ENCODE measurements at places on chromosomes 6 and 20.

- DNase-seq = no peak
Observed at GRCh38 chr6:21754891-21755290, 161.3 kb downstream of the SOX4 start.

- no peak for DNase-seq
Observed at GRCh38 chr6:117911660-117912059, 4.6 kb downstream of the SLC35F1 start.

DNA sequence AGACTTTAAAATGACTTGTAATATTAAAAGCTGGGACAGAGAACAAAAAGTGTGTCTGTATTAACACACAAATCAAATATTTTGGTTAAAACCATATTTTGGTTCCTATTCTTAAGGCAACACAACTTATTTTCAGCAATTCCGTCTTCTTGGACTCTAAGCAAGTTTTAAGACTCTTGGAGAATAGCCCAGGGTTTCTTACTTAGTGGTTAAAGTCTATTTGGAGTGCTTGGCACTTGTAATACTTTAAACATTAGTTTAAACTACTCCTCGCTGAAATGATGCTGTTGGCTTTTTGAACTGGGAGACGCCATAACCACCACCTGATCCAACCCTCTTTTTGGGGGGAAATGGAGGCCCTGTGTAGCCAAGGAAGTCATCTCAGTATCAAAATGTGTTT lies 109.7 kb upstream of the GMDS start:
- no peak for DNase-seq

GRCh38 chr20:45340951-45341350 lies 7.3 kb downstream of the SDC4 start:
- DNase-seq = no peak

DNA sequence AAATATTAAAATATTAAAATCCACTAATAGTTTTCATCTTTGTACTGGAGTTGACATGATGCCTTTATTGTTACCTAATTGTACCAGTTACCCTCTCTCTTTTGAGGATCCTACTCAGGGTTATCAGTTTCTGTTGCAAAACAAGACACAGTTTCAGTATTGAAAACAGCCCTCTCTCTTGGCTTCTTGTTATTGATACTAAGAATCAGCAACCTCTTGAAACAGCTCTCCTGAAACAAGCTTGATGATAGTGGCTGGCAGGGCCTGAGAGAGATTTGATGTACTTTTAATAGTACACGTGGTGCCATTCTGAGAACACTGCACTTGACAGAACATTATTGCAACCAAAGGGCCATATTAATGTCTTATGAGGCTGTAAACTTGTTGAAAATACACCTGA lies 64.9 kb upstream of the MEI4 start:
- no peak for DNase-seq

DNA sequence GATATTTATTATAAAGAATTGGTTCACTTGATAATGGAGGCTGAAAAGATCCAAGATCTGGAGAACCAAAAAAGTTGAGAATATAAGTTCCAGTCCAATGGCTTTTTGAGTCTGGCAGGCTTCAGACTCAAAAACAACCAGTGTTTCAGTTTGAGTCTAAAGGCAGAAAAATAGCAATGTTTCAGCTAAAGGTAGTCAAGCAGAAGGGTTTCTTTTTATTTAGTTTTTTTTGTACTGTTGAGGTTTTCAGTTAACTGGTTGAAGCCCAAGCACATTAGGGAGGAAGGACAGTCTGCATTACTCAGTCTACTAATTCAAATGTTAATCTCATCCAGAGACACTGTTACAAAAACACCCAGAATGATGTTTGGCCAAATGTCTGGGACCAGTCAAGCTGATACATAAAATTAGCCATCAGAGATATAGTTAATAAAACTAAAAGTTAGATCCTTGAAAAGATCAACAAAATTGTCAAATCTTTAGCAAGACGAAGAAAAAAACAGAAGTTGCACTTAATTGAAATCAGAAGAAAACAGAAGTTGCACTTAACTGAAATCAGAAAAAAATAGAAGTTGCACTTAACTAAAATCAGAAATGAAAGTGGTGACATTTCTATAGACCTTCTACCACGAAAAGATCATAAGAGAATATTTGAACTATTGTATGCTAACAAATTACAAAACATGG lies 980.3 kb upstream of the FLRT3 start:
- no peak for DNase-seq

DNA sequence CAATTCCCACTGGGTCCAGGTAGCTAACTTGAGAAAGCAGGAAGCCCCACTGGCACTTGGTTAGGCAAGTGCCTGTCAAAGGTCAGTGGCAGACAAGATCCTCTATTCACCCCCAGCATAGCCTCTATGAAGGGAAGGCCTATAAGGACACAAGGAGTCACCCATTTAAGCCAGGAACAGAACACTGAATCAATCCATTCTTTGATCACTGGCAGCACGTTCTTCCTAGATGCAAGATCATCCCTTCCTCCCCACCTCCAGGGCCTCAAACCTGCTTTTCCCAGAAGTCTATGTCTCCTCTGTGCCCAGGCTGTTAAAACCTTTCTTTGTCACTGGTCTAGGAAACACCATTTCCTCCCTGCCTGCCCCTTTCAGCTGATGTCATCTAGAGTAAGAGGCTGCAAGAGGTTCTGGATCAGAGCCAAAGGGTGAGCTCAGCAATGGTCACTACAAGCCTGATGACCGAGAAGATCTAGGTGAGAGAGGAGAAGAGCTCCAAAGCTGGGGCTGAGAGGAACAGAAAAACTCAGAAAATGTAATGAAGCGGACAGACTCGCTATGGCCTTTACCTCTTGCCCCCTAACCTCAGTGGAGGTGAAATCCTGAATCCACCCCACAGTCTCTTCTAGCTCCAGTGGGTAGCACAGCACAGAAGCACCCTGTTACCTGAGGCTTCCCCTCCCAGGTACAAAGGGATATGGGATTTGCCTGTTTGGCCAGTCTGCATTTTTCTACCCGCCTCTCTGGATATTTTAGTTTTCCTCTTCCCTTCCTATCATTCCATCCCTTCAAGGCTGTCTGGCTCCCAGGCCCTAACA lies 1.8 kb downstream of the GTPBP2 start:
- peak; percentile 62 for DNase-seq

DNA sequence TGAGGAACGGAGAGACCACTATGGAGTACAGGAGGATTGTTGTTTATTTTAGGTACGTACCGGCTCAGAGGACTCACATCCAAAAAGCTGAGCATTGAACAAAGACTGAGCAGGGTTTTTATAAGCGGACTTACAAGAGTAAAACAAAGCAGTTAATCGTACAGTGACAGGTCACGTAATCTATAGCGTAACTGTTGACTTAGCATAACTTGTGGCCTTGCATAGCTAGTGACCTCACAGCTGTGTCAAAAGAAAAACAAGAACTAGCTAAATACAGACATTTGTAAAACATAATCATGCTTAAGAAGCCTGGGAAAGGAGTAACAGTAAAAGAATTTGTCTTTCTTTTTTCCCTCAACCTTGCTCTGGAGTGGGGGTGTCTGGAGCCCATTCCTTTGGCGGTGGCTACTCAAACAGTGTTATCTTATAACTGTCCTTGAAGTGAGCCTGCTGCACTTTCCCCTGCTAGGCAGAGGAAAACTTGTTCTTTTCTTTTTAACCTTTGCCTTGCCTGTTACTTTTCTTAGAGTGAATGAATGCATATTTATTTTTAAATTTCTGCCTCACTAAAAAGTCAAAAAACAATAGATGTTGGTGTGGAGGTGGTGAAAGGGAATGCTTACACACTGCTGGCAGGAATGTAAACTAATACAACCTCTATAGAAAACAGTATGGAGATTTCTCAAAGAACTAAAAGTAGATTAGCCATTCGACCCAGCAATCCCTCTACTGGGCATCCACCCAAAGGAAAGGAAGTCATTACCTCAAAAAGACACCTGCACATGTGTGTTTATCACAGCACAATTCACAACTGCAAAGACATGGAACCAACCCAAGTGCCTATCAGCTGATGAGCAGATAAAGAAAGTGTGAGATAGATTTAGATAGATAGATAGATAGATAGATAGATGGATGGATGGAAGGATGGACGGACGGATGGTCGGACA lies 109.0 kb downstream of the TAF4 start:
- DNase-seq = no peak

GRCh38 chr6:166715065-166715464 lies 88.0 kb upstream of the RPS6KA2 start:
- DNase-seq = peak; percentile 62

- DNase-seq = no peak
Observed at GRCh38 chr6:154298297-154298696, 58.3 kb downstream of the IPCEF1 start.

DNA sequence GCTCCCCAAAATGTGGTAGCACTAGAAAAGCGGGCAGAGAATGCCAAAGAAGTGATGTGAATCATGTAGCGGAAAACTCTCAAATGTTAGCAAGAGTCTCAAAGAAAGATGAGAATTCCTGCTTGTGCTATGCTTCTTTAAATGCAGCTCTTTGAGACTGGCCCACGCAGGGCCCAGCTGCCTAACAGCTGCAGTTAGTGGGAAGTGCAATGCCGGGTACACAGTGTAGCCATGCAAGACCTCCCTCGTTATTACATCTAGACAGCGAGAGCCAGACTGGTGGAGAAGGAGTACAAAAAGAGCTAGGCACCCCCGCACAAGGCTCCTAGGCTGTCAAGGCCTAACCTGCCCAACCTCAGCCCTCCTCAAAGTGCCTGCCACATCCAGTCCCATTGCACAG lies 201.7 kb upstream of the PRDM1 start:
- no peak for DNase-seq

GRCh38 chr6:12060780-12061609 lies 48.9 kb downstream of the HIVEP1 start:
- peak; percentile 88 for DNase-seq

Data from Ammon's horn (tissue), 1 donor.